ENCODE measurements at places on chromosomes 4 and X.
A peak's percentile ranks its signal among the peaks of the same experiment; 100 is the strongest.

- DNase-seq: no peak
These were observed 60.2 kb downstream of the FAM193A start for GRCh38 chr4:2596611-2597010.

GRCh38 chrX:31038575-31039326, 33.1 kb downstream of the FTHL17 start:
- no peak for DNase-seq

- no peak for DNase-seq
These were observed 191.9 kb upstream of the MAB21L2 start for GRCh38 chr4:150389896-150390530.

- DNase-seq: peak; percentile 49
These were observed 89.6 kb upstream of the MAD2L1 start for GRCh38 chr4:120156120-120156718.

DNA sequence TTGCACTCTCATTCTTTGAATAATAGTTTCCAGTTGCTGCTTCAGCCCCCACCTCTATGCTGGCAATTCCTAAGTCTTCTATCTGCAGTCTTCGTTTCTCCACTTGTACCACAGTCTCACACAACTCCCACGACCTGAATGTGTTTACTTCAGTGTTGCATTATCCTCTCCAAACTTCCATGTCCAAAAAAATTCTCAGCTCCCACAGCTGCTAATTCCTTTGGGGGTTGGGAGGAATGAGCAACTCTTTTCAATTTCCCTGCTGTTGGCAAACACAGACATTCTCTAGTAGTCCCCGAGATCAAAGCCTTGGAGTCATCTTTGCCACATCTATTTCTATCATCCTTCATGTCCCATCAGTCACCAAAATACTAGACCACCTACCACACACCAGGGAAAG, 14.4 kb upstream of the CDS1 start:
- no peak for DNase-seq

DNA sequence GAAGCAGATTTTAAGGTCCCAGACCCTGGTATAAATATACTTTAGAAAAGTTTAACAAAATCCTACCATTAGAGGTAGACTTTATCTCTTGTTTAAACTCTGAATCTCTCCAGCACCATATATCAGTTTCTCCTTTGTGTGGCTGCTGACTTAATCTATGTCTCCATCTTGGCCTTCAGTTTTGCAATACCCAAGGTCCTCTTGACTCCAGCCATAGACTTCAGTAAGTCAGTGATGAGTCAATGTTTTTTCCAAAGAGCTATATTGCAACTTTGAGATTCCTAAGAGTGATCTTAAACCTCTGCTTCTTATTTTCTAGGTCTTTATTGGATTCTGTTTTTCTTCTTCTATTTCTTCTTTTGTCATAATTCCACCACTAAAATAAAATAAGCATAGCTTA, 50.8 kb upstream of the ADGRL3 start:
- DNase-seq: no peak

- DNase-seq: no peak
These were observed 193.0 kb upstream of the C1QTNF7 start for GRCh38 chr4:15234856-15235126.

DNA sequence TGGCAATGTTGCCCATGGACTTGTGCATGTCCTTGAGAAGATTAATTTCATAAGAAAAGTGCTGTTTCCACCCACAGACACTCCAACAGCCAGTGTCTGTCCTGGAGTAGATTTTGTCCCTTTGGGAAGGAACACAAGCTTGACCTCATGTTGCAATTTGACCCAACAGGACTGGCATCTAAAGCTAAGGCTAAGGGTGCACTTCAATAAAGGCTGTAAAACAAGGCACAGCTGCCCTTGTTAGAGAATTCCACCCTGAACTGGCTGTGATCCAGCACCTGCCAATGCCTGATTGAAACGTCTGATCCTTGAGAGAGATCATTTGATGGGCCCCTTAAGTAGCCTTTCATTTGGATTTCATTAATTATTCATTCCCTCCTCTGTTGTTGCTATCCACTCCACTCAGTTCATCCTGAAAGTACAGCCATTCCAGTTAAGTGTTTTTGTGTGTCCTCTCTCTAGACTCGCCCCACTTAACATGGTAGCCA, 56.2 kb downstream of the CD99L2 start:
- no peak for DNase-seq

- DNase-seq: no peak
These were observed 2.5 kb downstream of the BEX1 start for GRCh38 chrX:103061486-103061885.

- DNase-seq: no peak
These were observed at the start of gene NPFFR2 for GRCh38 chr4:72031868-72032608. Gene NPFFR2 (plus strand): TSS chr4:72032000. CDS start chr4:72128592, 96,592 bp downstream.

DNA sequence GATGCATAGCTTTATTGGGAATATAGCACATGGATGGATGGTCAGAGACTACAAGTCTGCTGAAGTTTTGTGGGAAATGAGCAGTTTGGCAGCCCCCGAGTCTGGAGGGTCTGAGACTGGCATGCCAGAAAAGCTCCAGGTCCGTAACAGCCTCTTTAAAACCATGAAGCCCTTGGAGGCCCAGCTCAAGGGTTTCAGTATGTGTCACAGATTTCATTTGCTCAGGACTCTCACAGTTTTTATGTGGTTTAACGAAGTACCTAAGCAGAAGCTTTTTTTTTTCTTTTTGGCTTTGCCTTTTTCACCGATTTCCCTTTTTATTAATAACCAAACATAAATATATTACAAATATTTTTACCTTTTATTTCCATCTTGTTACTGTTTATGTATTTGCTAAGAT, 30.6 kb upstream of the TMEM184C start:
- DNase-seq: peak; percentile 21

DNA sequence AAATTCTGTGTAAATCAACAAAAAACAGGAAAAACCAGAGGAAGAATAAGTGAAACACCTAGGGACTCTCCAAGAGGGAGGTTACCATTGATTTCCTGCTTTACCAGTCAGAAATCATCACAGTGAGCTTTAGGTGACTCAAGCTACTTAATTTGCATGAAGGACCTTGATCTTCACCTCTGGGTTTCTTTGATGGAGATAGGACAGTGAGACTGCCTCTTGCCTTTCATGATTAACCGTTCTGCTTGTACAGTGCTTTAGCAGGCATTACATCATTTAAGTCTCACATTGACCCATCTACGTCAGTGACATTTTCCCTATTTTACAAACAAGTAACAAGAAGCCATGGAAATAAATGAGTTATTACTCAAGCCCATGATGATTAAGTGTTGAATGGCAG, 3.4 kb upstream of the GK start:
- no peak for DNase-seq

DNA sequence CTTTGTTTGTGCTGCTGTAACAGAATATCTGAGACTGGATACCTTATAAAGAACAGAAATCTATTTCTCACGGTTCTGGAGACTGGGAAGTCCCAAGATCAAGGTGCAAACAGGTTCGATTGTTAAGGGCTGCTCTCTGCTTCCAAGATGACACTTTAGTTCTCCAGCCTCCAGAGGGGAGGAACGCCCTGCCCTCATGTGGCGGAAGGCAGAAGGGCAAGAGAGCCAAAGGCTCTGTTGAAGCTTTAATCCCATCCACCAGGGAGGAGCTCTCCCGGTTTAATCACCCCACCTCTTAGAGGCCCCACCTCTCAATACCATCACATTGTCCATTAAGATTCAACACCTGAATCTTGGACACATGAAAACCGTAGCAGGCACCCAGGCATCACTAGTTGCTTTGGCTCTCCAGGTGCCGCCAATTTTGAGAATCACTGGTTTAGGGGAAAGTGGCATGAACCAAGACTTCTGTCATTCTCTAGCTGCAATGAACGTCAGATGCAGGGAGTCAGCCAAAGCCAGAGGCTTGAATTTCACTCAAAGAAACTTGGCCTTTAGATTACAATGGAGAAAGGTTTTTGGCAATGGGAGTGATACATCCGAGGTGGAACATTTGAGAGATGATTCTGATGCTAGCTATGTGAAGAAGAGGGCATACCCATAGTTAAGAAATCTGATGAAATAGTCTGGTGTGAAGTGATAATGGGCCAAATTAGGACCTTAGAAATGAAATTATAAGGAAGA, 15.7 kb downstream of the FHL1 start:
- DNase-seq: no peak

DNA sequence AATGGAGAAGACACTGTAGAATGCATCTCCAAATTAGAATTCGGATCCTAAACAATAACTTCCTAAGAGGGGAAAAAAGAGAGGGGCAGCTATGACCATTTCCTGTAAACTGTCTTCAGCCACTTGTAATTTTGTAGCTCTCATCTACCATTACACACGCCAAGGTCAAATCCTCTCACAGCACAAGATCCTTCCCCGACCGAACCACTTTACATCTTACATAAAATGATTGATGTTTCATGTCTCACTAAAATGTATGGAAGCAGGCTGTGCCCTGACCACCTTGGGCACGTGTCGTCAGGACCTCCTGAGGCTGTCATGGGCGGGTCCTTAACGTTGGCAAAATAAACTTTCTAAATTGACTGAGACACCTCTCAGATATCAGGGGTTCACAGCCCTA, 24.1 kb upstream of the PBDC1 start:
- no peak for DNase-seq

GRCh38 chr4:73505567-73505966, 24.0 kb downstream of the AFM start:
- no peak for DNase-seq

- DNase-seq: no peak
These were observed 225.2 kb upstream of the DKK2 start for GRCh38 chr4:107261241-107261874.

DNA sequence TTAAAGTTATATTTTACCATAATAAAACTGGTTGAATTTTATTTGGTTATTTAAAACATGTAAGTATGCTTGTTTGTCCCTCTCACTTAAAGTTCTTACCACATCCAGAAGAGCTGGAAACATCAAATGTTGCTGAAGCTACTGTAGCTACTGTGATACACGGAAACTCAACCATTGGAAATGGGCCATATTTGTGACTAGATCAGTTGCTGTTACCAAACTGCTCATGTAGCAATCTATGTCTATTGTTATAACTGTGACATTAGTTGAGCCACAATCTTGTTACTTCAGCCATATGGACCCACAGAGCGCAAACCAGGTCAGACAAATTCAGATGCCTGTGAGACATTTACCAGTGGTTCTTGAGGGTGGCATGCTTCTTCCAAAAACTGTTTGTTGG, 41.6 kb downstream of the NDNF start:
- DNase-seq: no peak

DNA sequence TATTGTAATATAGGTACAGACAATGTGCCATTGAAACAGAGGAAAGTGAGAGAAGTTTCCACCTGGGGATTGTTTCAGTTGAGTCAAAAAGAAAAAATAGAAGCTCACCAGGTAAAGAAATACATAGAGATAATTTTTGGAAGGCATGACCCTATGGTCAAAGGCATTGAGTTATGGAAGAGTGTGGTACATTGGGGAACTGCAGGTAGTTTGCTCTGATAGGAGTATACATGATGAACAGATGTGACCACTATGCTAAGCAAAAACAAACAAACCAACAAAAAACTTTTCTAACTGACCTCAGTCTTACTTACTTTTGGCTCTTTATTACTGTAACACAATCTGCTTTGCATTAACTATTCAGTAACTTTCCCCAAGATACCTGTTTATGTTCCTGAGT, 85.9 kb downstream of the UGT8 start:
- no peak for DNase-seq

DNA sequence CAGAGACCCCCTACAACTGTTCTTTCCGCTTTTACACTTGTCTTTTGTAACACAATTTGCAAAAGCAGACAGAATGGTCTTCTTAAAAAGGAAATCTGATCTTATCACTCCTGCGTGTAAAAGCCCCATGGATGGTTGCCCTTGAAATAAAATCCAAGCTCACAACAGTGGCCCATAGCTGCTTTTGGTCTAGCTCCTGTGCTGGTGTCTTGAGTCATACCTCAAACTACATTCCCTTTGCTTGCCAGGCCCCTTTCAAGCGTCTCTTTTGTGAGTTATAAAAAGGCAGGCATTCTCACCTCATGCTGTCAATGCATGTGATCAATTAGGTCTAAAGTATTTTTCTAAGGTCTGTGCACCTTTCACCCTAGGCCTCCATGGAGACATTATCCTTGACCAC, 27.6 kb downstream of the HPGD start:
- DNase-seq: no peak

GRCh38 chrX:145853181-145853580, 35.6 kb downstream of the SLITRK2 start:
- no peak for DNase-seq
